ENCODE measurements at places on chromosomes 1 and 21.

- no peaks in the 10 kb centered on the region for H3K4me1 ChIP-seq
- H3K36me3 ChIP-seq, result no peaks in the 10 kb centered on the region
- no peak overlapping the region for H3K4me3 ChIP-seq
- H3K27ac ChIP-seq, result no peak overlapping the region
Measured at GRCh38 chr21:27164208-27165177, 197.6 kb upstream of the ADAMTS5 start.

DNA sequence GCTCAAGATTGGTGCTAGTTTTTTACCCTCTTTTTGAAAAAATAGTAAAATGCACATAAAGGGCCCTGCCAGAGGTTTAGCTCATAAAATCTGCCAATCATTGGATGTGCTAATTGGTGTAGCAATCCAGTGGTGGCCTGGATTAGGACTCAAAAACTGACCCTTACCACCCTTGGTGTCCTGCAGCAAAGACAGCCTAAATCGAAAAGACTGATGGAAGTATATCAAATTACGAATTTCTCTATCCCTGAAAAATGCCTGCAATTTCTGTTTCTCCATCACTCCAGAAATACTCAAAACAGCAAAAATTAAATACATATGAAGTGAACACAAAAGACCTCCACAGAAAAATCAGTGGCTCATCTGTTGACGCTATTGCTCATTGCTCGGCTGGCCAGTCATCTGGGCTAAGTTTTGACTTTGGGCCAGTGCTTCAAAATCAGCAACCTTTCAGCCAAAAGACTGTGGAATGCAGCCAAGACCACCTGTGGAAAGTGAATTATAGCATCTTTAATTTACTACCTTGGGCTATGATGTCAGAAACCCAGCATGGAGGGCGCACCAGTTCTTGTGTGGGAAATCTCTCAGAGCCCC, 30.0 kb downstream of the WLS start:
- no peak for DNase-seq
- no peaks in the 10 kb centered on the region for H3K4me1 ChIP-seq
- no peak overlapping the region for H3K27ac ChIP-seq
- H3K4me3 ChIP-seq, result no peak overlapping the region

GRCh38 chr1:205141236-205142101, 19.7 kb upstream of the RBBP5 start:
- no peak overlapping the region for H3K27ac ChIP-seq
- no peak overlapping the region for H3K4me3 ChIP-seq
- peaks cover 9% of the 10 kb centered on the region for H3K36me3 ChIP-seq
- DNase-seq, result peak; percentile 52

DNA sequence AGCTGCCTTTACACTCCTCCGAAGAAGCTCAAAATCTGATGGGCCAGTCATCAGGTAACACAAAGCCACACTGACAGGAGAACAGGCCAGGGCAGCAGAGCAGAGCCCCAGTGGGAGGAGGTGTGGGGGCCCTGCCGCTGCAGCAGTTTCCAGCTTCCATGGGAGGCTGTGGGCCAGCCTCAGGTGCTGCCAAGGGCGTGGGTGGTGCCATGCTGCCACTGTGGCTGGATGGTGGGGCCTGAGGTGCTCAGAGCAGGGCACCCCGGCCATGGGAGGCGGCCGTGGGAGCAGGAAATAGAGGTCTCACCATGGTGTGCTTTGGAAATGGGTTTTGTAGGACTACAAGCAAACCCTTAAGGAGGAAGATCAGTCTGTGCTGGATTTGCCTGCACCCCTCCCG, 50.8 kb upstream of the COL6A1 start:
- no peak overlapping the region for H3K27ac ChIP-seq
- no peaks in the 10 kb centered on the region for H3K36me3 ChIP-seq
- peaks cover 4% of the 10 kb centered on the region for H3K27me3 ChIP-seq
- H3K4me3 ChIP-seq, result no peak overlapping the region

DNA sequence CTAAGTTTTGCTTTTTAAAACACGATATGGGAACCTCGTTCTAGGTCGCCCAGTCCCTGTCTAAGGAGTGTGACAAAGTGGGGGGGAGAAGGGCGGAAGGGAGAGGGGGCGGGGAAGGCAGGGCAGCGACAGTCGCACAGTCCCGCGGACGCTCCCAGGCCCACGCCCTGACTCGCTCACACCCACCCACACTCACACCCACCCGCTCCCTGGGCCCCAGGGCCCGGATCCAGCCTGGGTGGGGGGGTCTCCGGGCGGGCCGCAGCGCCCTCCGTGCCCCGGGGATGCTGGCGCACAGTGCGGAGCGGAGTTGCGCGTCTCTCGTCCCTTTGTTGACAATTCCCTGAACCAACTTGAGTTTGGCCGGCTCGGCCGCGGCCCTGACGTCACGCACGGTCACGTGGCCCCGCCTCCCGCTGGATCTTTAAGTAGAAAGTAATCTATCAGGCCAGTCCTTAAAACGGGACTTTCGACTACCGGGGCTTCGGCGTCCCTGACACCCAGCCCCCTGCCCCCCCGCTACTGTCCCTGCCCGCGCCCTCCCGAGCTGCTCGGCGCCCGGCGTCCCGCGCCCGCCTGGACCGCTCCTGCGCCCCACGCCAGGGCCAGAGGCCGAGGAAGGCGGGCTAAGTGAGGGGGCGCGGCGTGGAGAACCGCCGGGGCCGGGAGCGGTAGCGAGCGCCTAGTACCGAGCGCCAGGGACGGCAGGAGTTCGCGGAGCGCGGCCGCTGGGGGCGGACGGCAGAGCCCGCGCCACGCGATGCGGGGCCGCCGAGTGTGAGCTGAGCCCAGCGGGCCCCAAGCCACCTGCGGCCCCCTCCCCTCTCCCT, at the start of gene FOXD3:
FOXD3 (plus strand) TSS at position 454 of the 830 bp plus-strand sequence. CDS start 492 bp downstream, outside the sequence.
- DNase-seq, result no peak
- H3K4me3 ChIP-seq, result peak within 1 kb of the TSS; percentile 53
- H3K27ac ChIP-seq, result no peak within 1 kb of the TSS
- H3K36me3 ChIP-seq, result no peaks in the 10 kb centered on the region
- peaks cover 26% of the 10 kb centered on the region for H3K4me1 ChIP-seq

DNA sequence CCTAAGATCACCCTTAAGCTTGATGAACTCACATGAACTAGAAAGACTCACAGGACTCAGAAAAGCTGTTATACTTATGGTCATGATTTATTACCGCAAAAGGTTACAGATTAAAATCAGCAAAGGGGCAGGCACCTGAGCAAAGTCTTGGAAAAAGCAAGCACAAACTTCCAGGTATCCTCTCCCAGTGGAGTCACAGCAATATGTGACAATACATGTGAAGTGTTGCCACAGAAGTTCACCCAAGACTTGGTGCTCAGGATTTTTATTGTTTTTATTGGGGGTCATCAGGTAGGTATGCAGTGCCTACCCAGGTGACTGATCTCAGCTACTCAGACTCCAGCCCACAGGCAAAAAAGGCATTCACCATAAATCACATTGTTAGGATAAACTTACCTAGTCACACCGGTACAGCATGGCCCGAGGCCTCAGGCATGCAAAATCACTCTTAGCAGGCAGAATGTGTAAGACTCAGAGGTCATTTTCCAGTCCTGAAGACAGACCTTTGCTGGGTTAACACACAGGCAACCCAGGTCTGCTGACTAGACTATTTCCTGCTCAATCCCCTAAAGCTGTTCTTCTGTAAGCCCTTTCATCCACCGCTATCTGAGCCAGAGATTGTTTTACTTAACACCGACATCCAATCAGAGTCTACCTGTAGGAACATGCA, 55.6 kb downstream of the SSX2IP start:
- H3K36me3 ChIP-seq, result no peaks in the 10 kb centered on the region
- no peaks in the 10 kb centered on the region for H3K4me1 ChIP-seq
- no peak overlapping the region for H3K4me3 ChIP-seq
- DNase-seq, result no peak

DNA sequence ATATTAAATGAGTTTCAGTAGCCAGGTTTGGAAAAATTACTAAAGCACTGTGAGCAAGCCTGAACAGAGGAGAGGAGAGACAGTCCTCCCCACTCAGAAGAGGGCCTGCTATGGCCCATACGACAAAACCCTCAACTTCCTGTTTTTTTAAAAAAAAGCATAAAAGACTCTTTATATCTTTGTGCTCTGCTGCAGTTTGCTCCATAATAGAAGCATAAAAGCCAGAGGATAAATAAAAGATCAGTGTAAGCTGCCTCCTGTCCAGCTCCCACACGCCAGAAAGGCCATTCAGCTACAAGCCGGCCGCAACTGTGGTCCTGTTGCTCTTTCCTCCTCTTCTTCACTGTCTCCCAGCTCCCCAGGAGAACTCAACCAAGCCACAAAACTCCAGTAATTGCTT, 37.8 kb downstream of the NID1 start:
- no peak overlapping the region for H3K27ac ChIP-seq
- DNase-seq, result no peak
- H3K36me3 ChIP-seq, result no peaks in the 10 kb centered on the region
- no peak overlapping the region for H3K4me3 ChIP-seq

DNA sequence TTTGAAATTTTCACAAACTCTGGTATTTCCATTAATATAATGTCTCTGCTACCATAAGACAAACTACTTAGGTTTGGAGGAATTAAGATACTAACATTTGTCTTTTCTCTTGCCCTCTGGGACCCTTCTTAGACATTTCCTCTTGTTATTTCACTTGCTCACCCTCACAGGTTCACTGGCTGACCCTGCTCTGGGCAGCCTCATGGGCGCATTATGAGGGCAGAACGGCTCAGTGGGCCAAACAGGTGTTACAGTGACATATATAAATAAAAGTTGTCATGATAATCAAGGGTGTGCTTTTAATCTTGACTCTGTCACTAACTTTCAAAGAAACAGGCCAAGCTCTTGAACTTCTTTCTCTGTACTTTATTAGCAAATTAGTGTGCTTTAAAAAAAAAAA, 46.5 kb downstream of the ZNHIT6 start:
- no peak overlapping the region for H3K27ac ChIP-seq
- no peak overlapping the region for H3K4me3 ChIP-seq
- H3K36me3 ChIP-seq, result peaks cover 7% of the 10 kb centered on the region
- DNase-seq, result no peak
- H3K27me3 ChIP-seq, result no peaks in the 10 kb centered on the region
- H3K4me1 ChIP-seq, result no peaks in the 10 kb centered on the region

DNA sequence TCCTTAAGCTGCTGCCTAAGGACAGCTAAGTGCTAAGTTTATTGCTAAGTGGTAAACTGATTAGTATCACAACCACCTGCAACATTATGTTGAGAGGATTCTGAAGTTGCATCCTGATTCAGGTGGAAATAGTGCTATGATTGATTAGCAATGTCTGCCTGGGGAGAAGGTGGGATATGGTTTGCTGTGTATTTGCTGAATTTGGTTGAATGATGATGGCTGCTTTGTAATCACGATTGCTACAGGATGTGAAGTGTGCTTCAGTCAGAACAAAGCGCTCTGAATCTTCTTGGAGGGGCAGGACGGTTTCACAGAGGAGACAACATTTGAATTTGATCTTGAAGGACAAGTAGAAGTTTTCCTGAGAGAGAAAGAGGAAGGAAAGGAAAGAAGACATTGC, 226.0 kb downstream of the ST6GALNAC3 start:
- H3K36me3 ChIP-seq, result no peaks in the 10 kb centered on the region
- no peak for DNase-seq
- H3K27me3 ChIP-seq, result no peaks in the 10 kb centered on the region
- H3K4me3 ChIP-seq, result no peak overlapping the region
- no peak overlapping the region for H3K27ac ChIP-seq
- peaks cover 3% of the 10 kb centered on the region for H3K4me1 ChIP-seq

DNA sequence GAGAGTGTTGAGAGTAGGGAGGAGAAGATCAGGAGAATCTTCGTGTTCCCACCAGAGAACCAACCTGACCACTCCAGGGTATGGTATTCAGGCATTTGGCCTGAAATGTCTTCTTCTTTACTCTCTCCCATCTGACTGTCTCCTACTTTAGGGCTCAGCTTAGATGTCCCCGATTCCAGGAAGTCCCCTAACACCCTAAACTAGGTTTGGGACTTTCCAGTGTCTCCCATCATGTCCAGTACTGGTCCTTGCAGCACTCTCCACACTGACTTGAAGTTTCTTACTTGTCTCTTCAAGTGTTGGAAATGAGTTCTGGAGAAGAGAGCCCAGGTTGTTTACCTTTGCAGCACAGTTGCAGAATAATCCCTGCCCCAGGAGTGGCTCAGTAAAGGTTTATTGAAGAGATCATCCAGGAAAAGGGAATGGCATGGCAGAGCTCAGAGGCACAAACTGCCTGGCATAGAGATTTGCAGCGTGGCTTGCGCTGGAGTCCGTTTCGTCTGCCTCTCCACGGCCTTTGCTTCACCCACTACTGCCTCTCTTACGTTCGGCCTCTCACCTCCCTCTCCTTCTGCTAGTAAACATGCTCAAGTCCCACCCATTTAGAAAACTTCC, 6.2 kb upstream of the ELK4 start:
- no peaks in the 10 kb centered on the region for H3K36me3 ChIP-seq
- no peak for DNase-seq
- no peak overlapping the region for H3K27ac ChIP-seq
- H3K27me3 ChIP-seq, result no peaks in the 10 kb centered on the region

DNA sequence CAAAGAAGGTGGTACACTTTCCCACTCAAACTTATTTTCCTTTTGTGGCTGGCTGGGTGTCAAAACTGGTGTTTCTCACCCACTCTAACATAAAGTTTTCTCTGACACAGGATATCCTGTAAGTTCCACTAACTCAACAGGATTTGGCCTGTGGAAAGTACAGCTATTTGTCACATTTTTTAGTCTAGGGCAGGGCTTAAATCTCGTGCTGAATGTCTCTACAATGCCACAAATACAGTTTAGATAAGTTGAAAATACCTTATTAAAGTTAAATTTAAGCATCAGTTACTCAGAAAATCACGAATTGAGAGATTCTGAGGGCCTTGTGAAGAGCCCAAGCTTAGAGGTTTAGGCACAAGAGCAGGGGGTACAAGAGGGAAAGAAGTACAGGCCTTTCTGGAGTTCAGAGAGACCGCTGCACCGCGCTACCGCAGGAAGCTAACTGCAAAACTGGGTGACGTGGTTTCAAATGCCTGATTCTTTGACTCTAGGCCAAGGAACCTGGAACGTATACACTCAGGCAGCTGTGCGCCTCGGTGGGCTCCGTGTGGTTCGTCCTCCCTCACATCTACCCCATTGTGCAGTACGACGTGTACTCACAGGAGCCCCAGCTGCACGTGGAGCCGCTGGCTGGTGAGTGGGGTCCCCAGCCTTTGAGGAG, 23.4 kb upstream of the PWP2 start:
- peak; percentile 42 for DNase-seq
- peaks cover 73% of the 10 kb centered on the region for H3K4me1 ChIP-seq
- H3K36me3 ChIP-seq, result peaks cover 43% of the 10 kb centered on the region

- H3K36me3 ChIP-seq, result peaks cover 71% of the 10 kb centered on the region
- H3K27me3 ChIP-seq, result no peaks in the 10 kb centered on the region
- no peak overlapping the region for H3K27ac ChIP-seq
Measured at GRCh38 chr1:154553056-154554030, 5.1 kb downstream of the UBE2Q1 start.

Data from effector memory CD4-positive, alpha-beta T cell (primary cell).